ENCODE measurements at places on chromosomes 5 and 9.

- no peak for DNase-seq
These were observed 24.5 kb upstream of the SEMA4D start for GRCh38 chr9:89522261-89522958.

DNA sequence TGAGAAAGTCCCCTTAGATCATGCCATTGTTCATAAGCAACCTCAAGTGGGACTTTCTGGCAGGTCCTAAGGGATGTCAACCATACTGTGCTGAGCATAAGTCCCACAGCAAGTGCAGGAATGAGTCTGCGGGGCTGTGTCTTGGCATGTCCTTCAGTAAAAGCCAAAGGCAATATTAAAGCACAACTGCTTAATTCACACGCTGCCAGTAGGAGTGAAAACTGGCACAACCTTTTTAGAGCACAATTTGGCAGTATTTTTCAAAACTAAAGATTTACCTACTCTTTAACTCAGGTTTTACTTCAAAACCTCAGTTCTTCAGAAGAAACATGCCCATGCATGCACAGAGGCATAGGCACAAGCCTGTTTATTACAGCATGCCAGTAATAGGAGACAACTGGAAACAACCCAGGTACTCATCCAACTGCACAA, 24.4 kb upstream of the SMAD5 start:
- no peak for DNase-seq

- no peak for DNase-seq
These were observed 22.1 kb downstream of the TRMO start for GRCh38 chr9:97900103-97900737.

DNA sequence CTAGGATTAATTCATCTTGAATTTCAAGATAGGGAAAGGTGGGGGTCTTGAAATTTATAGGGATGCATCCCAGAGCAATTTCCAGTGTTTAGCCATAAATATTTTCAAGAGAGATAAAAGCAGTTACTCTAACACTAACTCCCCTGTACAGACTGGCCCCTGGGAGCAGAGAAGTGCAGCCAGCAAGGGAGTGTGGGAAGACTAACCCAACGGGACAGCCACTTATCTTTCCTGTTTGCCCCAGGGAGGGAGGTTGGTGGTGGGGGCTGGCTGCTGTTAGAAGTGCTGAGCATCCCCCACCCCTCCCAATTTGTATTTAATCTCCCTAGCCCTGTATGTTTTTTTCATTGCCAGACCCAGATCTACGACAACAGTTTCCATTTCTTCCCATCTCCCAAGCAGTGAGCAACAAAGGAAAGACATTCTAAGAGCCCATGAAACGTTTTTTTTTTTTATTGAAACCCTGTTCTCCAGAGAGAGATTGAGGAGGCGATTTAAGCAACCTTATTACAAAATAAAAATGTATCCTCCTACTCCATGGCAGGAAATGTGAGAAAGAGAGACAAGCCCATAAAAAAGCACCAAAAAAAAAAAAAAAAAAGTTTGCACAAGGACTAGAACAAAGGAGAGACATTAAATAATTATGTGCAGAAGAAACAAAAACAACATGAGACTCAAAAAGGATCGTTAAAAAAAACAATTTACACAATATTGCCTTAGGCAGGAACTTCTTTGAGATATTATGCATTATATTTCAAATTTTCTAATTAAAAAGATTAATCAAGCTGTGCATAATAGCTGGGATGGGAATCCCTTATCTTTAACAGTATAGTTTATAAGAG, 343.4 kb downstream of the ARHGEF28 start:
- no peak for DNase-seq

DNA sequence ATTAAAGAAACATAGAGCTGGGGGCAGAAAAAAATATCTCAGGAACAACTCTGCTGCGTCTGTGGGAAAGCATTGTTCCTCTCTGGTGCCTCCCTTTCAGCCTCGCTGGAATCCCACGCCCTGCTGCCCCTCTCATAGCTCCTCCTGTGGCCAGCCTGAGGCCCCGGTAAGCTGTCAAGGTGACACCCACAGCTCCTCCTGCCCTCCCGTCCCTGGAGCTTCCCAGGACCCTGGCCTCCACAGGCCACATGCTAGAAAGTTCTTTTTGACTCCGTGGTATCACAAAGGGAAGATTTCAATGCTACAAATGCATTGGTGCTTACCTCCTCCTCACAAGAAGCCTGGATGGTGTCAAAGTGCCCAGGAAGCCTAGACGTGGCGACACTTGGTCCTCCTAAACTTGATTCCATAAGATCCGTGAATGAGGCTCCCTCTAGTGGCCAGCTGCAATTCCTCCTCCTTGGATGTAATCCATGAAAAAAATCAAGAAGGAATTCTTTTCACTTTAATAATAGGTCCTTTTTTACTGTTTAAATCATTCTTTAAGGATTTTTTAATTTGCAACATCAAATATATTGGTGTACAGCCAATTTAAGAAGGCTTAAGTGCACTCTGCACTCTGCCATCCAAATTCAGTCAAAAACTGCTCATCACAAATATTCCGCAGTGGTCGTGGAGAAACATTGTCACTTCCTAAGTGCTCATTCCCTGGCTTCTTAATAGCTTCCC, 104.9 kb downstream of the CFAP90 start:
- no peak for DNase-seq

DNA sequence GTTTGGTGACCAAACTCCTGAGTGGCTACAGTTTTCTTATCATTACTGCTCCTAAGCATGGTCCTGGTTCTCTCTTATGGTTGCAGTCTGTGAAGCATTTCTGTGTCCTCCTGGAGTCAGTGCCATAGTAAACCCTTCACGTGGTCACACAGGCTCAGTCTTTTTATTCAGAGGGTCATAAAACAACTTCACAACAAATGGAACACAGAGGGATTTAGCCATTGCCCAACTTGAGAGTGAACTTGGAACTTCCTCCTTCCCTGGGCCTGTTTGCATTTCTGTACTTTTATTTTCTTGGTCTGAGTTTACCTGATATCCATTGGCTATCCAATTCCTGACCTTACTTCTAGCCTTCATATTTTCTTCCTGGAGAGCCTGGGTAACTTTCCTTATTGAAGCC, 144.9 kb downstream of the CCDC192 start:
- no peak for DNase-seq

DNA sequence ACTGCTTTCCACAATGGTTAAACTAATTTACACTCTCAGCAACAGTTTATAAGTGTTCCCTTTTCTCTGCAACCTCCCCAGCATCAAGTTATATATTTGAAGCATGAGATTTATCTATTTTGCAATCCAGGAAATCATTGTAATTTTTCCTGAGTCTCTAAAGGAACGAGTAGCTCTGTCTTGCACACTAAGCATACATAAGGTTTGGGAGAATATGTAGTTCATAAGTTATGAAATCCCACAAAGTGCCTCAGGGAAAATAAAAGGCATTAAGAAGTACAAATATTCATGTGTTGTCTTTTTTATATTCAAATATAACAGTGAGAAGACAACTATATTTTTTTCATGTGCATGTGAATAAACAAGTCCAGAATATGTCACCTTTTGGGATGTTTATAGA, 377.1 kb upstream of the RORB start:
- DNase-seq: no peak

DNA sequence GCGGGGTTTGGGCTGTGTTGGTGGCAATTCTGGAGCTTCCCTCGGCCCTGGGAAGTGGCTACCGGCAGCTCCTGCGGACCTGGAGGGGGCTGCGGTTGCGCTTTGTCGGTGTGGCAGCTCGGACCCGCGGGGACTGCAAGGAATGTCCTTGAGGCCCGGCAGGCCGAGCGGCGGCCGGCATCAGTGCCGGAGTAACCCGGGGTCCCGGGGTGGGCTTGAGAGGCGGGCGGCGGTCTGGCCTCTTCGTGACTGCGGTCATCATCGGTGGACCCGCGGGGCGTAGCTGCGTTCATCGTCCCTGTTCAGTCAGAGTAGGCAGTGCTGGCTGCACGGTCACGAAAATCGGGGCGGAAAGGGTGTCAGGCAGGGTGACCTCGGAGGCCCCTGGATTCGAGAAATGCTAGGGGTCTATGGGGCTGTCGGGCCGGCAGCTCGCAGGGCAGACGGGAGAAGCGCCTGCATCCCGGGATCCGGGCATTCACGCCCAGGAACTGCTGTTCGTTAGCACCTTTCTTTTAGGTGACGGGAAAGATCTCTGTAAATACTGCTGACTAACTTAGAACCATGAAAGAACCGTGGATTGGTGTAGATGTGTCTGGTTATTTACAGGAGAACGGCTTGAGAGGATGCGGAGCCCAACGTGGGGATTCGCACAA, 474 bp downstream of the HMGCR start:
- no peak for DNase-seq

- no peak for DNase-seq
These were observed at the start of gene HSPB3 for GRCh38 chr5:54455413-54456157. TSS of gene HSPB3 (plus strand) at chr5:54455699. CDS start at chr5:54455790, 91 bp downstream.

DNA sequence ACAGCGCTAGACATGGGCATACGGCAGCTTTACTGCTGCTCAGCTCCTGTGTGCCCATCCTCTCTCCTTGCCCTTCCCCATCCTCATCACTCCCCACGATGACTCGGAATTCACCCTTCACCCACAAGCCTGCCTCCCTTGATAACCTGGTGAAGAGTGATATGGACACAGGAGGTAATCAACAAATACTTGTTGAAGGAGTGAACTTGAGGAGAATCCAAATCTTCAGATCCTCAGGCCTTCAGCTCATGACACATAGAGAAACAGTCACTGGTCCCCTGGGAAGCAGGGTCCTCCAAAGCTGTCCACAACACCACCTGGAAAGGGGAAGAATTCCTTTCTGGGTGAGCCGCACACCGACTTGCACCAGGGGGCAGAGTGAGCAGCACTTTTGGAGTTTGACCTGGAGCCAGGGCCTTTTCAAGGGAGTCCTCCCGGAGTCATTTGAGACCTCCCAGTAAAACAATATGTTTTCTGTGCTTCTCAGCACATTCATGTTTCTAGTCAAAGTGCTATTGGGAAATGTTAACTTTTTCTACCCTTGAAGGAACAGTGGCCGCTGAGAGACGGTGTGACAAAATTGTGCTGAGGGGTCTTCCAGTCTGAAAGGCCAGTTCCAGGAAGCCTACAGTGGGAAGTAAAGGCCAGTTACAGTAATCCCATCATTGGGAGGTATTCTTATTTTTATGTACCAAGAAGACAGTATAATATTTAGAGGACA, 332.3 kb downstream of the CWC27 start:
- DNase-seq: no peak

DNA sequence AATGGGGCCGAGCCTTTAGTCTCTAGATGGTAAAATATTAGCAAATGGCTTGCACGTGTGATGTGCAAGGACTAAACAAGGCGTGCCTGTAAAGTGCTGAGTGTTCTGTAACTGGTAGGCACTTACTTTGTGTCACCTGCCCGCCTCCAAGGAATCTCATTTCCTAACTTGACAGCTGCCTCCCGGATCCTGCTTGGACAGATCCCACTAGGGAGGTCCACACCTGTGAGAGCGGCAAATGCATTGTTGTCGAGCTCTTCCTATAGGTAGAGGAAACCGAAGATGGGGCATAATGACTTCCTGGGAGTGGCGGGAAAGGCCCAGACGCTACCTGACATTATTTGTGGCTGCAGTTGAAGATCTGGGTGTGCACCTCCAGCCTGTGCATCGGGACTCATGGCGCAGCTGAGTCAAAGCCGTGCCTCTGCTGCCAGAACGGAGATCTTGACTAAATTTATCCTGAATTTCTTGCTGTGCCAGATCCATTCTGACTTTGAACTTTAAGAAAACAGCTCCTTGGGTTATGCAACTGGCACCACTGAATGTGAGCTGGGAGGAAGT, 79.8 kb downstream of the TENT4A start:
- no peak for DNase-seq

- DNase-seq: no peak
These were observed 17.1 kb upstream of the NOTCH1 start for GRCh38 chr9:136562746-136563495.

- no peak for DNase-seq
These were observed 76.7 kb downstream of the MARCHF3 start for GRCh38 chr5:126953640-126954039.

DNA sequence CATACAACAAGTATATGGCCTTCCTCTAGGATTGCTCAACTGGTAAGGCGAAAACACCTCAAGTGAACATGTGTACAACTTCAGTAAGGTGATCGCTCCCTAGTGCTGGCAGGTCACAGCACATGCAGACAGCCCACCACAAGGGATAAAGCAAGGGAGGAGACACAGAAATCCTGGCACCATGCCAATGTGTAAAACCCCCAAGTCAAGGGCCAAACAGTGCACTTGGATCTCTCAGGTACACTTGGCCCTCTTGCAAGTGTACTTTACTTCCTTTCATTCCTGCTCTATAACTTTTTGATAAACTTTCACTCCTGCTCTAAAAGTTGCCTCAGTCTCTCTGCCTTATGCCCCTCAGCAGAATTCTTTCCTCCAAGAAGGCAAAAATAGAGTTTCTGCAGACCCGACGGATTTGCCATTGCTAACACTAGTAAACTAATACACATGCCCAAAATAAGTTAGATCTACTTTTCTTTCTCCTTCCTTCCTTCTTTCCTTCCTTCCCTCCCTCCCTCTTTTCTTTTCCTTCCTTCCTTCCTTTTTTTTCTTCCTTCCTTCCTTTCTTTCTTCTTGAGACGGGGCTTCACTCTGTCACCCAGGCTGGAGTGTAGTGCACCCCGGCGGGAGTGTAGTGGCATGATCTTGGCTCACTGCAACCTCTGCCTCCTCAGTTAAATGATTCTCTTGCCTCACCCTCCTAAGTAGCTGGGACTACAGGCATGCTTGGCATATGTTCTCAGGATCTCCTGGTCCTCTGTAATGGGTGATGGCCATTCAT, 6.8 kb upstream of the LNPEP start:
- DNase-seq: no peak

DNA sequence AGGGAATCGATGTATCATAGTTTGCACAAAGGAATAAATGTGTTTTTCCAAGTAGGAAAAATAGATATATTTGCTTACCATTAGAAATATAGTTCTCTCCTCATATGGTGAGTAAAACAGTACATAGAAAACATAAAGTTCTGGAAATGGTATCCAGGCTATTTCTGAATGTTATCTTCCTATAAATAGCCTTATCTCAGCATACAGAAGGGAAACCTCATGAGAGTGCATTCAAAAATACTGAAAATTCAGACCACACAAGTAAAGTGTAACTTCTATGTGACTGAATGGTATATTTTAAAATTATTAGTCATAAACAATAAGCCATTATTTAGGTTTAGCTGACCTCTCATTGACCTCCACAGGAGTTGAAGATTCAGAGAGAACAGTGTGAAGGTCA, 43.5 kb downstream of the MOCS2 start:
- DNase-seq: no peak

GRCh38 chr9:127225801-127226625, 38.6 kb upstream of the GARNL3 start:
- DNase-seq: no peak

- no peak for DNase-seq
These were observed 420.6 kb upstream of the SLC30A5 start for GRCh38 chr5:68673106-68673822.

GRCh38 chr5:172043865-172044264, 37.4 kb upstream of the FBXW11 start:
- DNase-seq: no peak

- no peak for DNase-seq
These were observed 7.3 kb upstream of the SEMA6A start for GRCh38 chr5:116581910-116582309.

- no peak for DNase-seq
These were observed 53.2 kb upstream of the KCNMB1 start for GRCh38 chr5:170442391-170442790.

Data from stimulated activated CD8-positive, alpha-beta memory T cell treated with anti-CD3 and anti-CD28 coated beads, Interleukin-7, amount 100 ng/mL, for 24 hours (primary cell).